ENCODE measurements at places on chromosomes 1 and 21.

GRCh38 chr1:22330760-22331119 lies 120.9 kb upstream of the ZBTB40 start:
- DNase-seq: no peak

DNA sequence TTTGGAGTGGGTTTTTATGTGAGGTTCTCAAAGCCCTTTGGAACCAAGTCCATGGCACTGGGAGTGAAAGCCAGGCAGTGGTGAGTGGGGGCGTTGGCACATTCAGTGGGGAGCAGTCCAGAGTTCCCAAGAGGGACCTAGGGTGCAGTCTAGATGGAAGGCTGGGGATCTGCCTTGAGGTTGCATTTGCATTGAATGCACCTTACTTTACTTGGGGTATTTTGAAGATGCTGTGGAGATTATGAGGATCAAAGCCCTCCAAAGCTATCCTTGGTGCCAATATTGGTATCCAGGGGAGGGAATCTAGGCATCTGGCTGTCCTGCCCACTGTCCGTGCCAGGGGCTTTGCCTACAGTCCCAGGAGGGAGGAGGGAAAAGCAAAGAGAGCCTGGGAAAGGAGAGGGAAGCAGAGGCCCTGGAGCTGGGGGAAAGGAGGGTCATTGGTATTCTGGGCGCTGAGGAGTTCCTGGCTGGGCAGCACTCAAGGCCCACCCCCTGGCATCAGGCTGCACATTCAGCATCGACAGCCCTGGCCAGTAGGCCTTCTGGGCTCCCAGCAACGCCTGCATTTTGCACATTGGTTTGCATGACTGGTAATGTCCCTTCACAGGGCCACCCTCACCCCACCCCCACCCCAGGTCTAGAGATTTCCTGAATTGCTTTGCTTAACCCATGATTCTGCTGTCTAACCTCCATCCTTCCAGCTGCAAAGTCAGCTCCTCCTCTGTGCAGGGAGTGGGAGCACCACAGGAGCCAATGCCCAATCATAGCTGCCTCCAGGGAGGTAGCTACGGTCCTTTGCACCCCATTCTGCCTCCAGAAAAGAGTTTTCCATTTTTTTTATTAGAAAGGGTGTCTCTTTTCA lies 843 bp upstream of the BCAN start:
- DNase-seq: no peak

DNA sequence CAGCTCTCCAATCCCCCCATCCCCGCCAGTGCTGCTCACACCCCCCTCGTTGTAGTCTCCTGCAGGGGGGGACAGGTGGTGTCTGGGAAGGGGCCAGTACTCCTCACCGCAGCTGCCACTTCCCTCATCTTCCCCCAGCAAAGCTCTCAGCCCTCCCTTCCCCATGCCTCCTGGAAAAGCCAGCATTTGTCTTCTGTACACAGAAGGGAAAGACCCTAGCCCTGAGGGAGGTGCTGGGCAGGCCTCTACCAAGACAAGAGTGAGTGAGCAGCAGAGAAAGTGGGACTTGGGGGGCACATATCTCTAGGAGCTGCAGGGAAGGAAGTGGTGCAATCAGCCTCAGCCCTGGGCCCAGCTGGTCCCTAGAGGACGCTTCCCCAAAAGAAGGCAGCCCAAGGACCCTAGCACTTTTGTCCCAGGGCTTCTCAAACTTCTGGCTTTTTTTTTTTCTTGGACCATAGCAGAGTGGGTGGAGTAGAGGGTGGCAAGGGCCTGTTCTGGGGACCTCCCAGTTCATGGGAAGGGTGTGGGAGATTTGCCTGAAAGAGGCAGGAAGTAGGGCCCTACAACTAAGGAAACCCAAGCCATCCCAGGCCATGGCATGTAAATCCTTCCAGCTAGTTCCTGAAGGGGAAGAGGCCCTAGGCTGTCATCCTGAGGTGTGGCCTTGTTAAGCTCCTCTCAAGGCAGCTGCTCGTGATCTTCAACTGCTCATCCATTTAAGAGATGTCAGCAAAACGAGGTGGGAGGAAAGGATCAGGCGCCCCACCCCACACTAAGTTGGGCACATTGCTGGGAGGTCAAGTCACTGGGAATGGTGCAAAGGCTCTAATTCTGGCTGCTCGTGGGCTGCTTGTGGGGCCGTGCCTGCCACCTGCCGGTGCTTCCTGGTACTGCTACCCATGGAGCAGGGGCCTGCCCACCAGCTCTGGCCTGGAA lies 12.6 kb downstream of the ZC3H12A start:
- DNase-seq: peak; percentile 89

GRCh38 chr1:53860967-53861411 lies 22.9 kb upstream of the NDC1 start:
- DNase-seq: peak; percentile 81

- no peak for DNase-seq
Measured at GRCh38 chr1:232472485-232473041, 157.4 kb downstream of the SIPA1L2 start.

- DNase-seq: no peak
Measured at GRCh38 chr1:48688102-48688760, 88.5 kb downstream of the BEND5 start.

GRCh38 chr21:43721939-43722338 lies 3.0 kb downstream of the PDXK start:
- DNase-seq: no peak

Measured in natural killer cell (primary cell).